ENCODE measurements at places on chromosomes 11 and 22. TPM values are rescaled to one million over a fixed set of nuclear protein-coding genes. Genes with fewer than 3 reads are reported as not detected.

DNA sequence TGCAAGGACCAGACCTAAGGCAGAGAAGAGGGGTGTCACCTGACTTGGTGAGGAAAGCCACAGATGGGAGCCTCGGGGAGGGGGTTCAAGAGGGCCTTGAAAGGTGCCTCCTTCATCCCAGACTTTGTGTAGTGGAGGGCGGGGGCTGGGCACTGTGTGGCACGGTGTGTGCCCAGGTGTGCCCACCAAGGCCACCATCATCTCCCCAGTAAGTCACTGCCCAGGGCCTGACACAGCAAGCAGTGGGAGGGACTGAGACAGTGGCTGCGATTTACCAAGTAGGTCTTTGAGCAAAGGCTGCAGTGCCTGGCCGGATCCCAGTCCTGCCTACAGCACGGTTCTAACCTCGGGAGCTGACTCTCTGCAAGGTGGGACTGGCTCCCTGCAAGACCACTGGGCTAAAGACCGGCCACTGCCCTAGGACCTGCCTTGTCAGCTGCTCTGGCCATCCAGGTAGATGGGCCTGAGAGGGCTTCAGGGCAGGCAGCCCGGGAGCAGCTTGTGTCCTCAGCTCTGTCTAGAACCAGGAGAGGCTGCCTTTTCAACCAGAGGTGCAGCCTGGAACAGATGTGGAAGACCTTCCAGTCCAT, 1.4 kb downstream of the OSM start:
- DNase-seq = no peak

DNA sequence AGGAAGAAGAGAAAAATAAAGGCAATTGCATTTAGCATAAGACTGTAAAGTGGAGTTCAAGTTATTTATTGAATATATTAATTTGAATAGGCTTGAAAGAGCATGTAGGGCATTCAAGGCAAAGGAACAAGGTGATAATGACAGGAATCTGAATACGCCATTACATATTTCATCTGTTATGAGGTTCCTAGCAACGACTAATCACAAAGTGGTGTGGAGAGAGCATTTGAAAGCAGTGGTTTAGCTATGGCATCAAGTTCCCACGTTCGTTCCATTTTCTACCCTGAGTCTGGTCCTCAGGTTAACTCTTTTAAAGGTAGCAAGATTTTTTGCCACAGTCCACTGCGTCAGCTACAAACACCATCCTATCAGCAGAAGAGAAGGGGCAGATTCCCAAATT, 59.4 kb downstream of the CNTN5 start:
- no peak for DNase-seq

GRCh38 chr11:118696673-118697226, 17.3 kb upstream of the TREH start:
- DNase-seq = no peak

DNA sequence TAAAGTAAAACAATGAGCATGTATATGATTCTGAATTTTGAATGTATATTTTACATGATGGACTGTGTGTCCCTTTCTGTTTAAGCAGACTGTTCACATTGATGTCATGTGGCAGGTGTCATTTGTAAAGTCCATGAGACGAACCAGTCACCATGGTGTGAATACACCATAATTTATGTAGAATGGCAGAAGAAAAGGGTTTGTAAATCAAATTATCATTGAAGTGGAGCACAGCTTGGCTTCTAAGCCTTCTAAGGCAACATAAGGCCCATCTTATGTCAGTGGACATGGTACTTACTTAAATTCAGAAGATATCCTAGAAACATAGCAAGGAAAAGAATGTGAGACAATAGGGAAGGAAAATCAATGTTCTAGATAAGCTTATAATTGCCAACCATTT, 4.4 kb downstream of the MAP6 start:
- no peak for DNase-seq

DNA sequence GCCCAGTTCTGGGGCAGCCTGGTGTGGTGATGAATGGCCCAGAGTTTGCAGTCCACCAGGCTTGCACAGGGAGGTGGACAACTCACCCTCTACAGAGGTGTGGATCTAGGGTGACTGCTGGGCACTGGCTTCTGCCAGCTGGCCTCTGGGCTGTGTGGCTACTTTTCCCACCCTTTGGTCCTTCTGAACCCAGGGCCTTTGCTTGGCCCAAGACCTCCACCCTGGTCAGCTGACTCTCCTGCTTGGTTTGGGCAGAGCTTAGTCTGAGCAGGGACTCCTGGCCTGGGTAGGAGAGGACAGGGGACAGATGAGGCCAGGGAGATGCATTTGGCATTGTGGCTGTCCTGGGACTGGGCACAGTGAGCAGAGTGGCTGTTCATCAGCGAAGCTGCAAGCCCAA, 83.0 kb upstream of the SHANK2 start:
- DNase-seq = no peak

- no peak for DNase-seq
Measured at GRCh38 chr11:124153821-124154220, 29.3 kb upstream of the OR10D3 start.

DNA sequence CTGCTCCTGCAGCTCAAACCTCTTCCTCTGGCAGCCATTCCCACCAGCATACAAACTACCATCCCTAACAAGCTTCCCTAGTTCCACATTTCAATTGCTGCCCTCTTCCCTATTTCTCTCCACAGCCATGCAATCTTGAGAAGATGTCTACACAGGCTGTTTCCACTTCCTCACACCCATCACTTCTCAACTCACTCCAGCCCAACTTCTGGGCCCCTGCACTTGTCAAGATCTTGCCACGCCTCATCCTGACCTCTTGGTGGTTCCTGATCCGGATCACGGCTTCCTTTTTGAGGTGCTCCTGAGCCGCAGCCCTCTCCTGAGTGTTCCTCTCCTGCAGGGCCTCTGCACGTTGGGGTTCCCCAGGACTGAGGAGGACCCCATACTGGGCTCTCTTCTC, 22.6 kb downstream of the RPL27A start:
- DNase-seq = no peak

GRCh38 chr11:64165842-64166635, at the start of gene MACROD1:
Gene MACROD1 (minus strand): TSS chr11:64166113. CDS start chr11:64165994, 119 bp downstream.
- no peak for DNase-seq

TAF6L gene
- polyA plus RNA-seq = 39.8 TPM

VPREB1 gene
- polyA plus RNA-seq = not detected

OR51D1 gene
- polyA plus RNA-seq = not detected

DERL3 gene
- polyA plus RNA-seq = 3.2 TPM

Measured in left kidney (tissue), 8 donors.